ENCODE measurements at places on chromosomes 5 and 9. TPM values are rescaled to one million over a fixed set of nuclear protein-coding genes. Genes with fewer than 3 reads are reported as not detected.

Gene SLC23A1
- 1.4 TPM for total RNA-seq

Gene MEIKIN
- not detected for total RNA-seq

Gene PCDHGC5
- 1.8 TPM for total RNA-seq

Gene TAF1L
- total RNA-seq: not detected

Gene PPP1R26
- total RNA-seq: 22.8 TPM

Gene SH3RF2
- total RNA-seq: 11.5 TPM

Gene COL27A1
- total RNA-seq: 13.0 TPM

Gene PHF19
- total RNA-seq: 24.4 TPM

Gene RAD1
- total RNA-seq: 25.6 TPM

Gene CKMT2
- 1.4 TPM for total RNA-seq

Gene PARP8
- total RNA-seq: 54.6 TPM

Gene SLC2A8
- 18.5 TPM for total RNA-seq

Gene ZNF367
- 1.1 TPM for total RNA-seq

Gene SPINK6
- total RNA-seq: not detected

Gene CMYA5
- 2.0 TPM for total RNA-seq

Gene ANKRD34B
- 0.30 TPM for total RNA-seq

Gene CCL21
- total RNA-seq: 138 TPM

Gene MAPKAP1
- total RNA-seq: 71.5 TPM

Gene PRSS3
- total RNA-seq: 0.65 TPM

Measured in lower lobe of right lung (tissue), 2 donors.